ENCODE measurements at places on chromosomes 7 and 10.

GRCh38 chr7:106190589-106191330, 78.6 kb upstream of the SYPL1 start:
- no peak for DNase-seq

DNA sequence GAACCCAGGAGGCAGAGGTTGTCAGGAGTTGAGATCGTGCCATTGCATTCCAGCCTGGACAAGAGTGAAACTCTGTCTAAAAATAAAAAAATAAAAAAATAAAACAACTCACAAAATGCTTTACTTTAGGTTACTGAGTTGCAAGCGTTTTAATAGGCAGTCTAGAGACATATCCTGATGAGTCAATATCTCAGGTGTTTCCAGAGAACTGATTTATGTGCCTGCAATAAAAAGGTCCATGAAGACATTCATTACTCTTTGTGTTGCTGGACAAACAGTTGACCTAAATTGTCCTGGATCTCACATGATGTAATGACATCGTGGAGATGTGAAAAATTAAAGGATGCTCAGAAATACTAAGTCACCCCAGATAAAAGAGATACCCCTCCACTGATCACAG, 31.5 kb downstream of the CDNF start:
- DNase-seq = no peak

- DNase-seq = no peak
These were observed 664.9 kb downstream of the SUGCT start for GRCh38 chr7:40799493-40800403.

DNA sequence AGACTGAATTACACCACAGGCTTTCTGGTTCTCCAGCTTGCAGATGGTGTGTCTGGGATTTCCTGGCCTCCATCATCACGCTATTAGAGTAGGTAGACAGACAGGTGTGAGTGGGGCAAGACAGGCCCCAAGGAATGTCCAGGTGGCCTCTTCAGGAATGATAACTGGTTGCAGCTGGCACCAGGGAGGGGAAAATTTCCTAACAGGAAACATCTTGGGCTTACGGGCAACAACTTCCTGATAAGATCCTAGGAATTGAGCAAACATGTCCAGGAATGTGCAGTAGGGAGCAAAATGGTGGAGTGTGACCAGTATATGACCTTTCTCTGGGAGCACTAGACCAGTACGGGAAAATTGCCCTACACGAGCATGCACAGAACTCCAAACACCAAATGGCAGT, 11.3 kb downstream of the XRCC2 start:
- DNase-seq = no peak

DNA sequence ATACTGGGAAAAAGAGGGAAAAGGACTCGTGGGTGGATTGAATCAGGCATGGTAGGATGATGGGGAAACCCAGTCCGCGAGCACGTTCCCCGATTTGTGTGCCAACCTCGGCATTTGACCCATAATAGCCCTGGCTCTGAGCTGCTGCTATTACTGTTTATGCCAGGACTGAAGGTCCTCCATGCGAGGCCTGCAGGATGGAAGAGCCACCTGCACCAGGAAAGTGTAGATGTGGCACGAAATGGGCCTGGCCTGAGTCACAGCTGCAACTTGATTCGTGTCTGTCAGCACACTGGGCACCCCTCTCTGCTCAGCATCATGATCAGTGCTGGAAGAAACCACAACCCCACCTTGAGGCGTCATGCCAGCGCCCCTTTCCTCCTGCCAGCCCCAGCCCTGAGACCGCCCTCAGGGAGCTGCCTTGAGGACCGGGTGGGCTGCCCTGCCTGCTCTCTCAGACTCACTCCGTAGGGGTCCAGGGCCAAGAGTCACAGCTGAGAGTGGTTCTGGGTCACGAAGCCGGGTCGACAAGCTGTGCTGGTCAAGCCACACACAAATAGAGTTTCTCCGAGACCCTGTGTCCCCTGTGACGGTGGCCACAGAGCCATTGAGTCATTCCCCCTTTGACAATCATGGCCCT, 74.4 kb downstream of the CHST15 start:
- no peak for DNase-seq

GRCh38 chr7:100602889-100603725, 944 bp downstream of the PCOLCE start:
- no peak for DNase-seq

Data from Ammon's horn (tissue), 1 donor.